Activated CD8-positive, alpha-beta memory T cell treated with anti-CD3 and anti-CD28 coated beads for 48 hours (primary cell): ENCODE measurements at places on chromosomes 7 and 10.

GRCh38 chr7:142447762-142448161 is 189.9 kb upstream of the PRSS58 start:
- no peak for DNase-seq

DNA sequence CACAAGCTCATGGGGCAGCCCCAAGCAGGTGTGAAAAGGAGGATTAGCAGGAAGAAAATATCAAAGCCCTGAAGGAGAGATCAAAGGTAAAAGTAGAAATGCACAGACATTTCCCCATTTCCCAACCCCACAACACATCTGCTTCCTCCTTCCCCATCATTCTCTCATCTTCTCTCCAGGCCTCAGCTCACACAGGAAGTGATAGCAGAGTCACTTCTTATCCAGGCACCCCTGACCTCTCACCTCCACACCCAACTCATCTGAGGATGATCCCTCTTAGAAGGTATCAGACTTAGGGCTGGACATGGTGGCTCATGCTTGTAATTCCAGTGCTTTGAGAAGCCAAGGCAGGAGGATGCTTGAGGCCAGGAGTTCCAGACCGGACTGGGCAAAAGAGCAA is 18.2 kb upstream of the GJC3 start:
- no peak for DNase-seq

DNA sequence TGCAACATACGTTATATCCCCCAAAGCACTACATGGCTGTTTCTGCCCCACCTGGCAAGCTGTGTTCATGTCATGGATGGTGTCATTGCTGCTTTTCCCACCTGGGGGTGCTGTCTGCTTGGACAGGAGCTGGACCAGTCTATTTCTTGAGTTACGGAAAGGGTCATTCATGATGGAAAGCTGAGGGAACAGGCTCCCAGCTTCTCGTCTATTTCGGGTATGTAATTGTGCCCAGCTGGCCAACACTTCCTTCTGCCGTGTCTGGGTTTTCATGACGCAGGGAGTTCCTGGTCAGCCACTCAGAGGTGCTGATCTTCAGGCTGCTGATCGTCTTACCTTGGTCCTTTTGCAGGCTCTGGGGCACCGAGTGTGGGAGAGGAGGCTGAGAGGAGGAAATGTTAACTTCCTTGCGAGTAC is 8.6 kb downstream of the BTBD16 start:
- no peak for DNase-seq

DNA sequence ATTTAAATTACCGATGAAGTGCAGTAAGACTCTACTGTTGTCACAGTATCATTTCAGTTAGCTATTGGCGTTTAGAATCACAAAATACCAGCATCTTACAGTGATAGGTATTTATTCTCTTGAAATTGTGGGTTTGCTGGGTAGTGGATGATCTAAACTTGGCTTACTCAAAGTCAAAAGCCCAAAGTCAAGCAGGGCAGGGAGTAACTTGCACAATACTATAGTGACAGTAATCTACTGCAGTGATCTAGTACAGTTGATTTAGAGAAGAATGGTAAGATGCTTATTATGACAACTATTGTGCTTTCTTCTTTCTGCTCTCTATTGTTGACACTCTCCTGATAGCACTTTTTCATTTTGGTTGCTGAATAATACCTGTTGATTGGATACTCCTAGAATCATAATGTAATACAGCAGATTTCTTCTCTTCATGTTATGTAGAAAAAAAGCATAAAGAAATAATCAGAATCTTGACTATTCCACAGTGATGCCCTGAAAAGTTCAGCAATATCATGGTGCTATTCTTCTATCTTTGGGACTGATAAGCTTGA is 10.0 kb downstream of the BTRC start:
- no peak for DNase-seq

DNA sequence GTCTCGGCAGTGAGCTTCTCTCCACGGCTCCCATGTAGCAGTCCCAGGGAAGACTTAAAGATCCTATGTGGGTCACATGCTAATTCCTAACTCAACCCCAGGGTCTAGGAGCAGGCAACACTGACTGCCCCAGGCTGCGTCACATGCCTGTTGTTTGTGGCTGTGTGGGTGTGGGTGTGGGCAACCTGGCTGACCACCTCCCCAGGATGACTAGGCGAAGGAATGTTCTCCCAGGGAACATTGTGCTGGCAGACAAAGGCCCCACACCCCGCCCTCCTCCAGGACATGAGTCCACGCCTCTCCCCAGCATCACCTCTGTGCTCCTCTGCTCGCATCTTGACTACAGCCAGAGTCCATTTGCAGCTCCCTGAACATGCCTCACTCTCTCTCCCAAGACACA is 30.3 kb downstream of the SLC29A3 start:
- DNase-seq: no peak

- no peak for DNase-seq
Measured at GRCh38 chr10:36577126-36577525, 548.3 kb upstream of the ANKRD30A start.

DNA sequence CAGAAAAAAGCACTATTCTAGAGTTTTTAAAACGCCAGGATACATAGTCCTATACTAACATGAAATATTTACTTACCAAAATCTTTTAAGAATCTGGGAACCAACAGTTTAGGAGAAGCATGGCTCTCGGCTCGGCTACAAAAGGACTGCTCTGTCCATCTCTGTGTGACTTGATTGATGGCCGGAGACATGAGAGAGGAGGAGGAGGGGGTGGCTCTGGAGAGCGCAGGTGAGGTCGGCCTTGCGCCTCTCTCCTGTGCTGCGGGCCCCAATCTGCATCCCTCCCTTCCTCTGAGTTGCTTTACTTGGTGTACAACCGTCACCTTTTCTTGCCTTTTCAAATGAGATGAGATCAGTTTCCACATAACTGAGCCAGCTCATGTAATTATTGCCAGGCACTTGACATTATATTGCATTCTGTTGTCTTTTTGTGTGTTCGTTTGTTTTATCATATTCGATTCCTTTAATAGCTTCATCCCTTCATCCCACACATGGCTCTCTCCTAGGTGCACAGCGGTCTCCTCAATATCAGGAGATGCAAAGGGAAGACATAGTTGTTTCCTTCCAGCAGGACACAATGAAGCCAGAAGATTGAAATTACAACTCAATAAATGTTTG is 87.8 kb upstream of the KLF6 start:
- DNase-seq: no peak

- DNase-seq: no peak
Measured at GRCh38 chr10:88545359-88545758, 37.8 kb downstream of the RNLS start.

DNA sequence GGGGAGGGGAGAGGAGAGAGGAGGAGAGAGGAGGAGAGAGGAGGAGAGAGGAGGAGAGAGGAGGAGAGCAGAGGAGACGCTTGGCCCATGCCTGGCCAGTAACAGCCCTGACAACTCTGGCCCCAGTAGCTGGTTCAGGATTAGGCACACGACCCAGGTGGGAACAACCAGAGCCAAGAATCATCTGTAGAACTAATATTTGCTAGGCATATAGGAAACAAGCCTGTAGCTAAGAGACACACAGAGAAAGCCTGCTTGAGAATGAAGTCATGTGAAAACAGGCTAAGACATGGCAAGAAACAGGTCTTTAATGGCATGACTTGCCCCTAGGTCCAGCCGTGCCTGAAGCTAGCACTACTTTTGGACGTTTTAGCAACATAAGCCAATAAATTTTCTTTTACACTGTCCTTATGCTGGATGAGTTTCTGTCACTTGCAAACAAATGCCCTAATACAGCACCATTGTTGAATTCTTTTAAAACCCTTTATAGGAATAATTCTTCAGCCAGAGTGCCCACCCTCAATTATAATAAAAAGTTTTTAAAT is 17.5 kb downstream of the OSBPL3 start:
- DNase-seq: no peak
